Neural crest cell (in vitro differentiated cells): ENCODE measurements at places on chromosomes 13 and 19.
A peak's percentile ranks its signal among the peaks of the same experiment; 100 is the strongest.

DNA sequence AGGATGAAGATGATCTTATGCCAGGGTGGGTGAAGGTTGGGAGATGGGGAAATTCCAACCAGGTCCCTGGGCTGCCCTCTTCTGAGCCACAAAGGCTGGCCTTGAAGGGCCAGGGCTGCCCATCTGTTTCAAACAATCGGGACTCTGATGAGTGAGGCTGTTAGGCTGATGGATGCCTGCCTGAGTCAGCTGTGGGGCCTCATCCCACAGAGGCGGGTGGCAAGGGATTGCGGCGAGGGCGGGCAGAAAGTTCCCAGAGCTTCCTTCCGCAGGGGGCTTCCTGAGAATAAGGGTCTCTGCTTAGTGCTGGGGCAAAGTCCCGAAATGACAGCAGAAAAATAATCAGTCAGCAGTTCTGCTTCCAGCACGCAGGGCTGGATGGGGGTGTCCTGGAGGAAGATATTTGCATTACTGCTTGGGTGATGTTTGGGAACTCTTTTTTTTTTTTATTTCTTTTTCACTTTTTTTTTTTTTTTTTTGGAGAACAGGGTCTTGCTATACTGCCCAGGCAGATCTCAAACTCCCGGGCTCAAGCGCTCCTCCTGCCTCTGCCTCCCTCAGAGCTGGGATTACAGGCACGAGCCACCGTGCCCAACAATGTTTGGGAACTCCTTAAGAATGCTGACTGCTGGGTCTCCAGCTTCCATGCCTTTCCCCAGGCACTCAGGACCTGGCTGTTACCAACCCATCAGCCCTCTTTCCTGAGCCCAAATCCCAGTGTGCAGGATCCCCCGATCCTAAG is 14.1 kb downstream of the SH3GL1 start:
- no peak for DNase-seq

- no peak for DNase-seq
Observed at GRCh38 chr19:9839415-9839814, 4.3 kb downstream of the PIN1 start.

DNA sequence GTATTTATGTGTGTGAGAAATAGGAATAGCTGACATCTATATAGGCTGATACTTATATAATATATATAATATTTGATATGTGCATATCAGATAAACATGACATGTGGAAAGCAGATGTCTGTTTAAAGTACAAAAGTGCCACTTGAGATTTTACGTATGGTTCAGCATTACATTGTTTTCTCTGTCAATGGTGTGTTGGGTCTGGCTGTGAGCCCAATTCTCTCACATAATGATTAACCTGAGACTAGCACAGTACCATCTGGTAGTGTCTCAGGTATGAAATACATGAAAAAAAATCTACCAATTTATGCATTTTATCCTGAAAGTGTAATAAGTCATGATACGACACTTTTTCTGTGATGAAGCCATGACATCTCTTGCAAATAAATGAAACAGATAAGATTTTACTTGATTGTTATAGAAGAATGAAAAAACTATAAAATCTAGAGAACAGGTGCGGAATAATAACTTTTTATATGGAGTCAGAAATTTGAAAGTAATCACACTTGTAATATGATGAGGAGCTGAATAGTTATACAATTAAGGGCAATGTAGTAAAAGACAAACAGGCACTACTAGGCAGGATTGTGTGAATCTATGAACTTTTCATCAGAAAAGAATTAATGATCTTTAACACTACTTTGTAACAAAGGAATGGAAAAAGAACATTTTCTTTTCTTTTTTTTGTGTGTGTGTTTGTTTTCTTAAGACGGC is 1405.0 kb downstream of the OLFM4 start:
- DNase-seq = no peak

DNA sequence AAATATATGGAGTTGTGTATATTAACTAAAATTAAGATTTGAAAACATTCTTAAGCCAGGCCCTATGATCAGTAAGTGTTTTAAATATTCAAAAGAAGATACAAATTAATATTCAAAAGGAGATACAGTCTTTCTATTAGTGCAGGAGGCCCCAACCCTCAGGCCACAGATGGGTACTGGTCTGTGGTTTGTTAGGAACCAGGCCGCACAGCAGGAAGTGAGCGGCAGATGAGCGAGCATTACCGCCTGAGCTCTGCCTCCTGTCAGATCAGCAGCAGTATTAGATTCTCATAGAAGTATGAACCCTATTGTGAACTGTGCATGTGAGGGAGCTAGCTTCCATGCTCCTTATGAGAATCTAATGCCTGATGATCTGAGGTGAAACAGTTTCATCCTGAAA is 232.9 kb downstream of the FOXO1 start:
- no peak for DNase-seq

GRCh38 chr13:66886264-66886663 is 343.9 kb downstream of the PCDH9 start:
- no peak for DNase-seq

DNA sequence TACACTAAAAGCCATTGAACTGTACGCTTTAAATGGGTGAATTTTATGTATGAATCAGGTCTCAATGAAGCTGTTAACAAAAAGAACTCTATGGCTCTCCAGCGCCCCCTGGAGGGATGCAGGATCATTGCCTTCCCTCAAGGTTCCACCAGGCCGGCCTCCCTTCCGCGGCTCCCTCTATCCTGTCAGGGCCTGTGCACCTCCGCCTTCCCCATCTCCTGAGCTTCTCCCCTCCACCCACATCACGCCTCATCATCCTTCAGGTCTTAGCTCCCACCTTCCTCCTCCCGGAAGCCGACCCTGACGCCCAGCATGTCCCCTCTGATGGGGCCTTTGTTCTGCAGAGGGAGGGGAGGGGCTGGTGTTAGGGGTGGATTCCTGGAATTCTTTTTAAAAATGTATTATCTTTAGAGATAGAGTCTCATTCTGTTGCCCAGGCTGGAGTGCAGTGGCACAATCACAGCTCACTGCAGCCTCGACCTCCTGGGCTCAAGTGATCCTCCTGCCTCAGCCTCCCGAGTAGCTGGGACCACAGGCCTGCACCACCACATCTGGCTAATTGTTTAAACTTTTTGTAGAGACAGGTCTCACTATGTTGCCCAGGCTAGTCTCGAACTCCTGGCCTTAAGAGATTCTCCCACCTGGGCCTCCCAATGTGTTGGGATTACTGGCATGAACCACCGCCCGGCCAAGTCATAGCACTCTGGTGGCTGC is 27.7 kb downstream of the MEIS3 start:
- peak; percentile 94 for DNase-seq

DNA sequence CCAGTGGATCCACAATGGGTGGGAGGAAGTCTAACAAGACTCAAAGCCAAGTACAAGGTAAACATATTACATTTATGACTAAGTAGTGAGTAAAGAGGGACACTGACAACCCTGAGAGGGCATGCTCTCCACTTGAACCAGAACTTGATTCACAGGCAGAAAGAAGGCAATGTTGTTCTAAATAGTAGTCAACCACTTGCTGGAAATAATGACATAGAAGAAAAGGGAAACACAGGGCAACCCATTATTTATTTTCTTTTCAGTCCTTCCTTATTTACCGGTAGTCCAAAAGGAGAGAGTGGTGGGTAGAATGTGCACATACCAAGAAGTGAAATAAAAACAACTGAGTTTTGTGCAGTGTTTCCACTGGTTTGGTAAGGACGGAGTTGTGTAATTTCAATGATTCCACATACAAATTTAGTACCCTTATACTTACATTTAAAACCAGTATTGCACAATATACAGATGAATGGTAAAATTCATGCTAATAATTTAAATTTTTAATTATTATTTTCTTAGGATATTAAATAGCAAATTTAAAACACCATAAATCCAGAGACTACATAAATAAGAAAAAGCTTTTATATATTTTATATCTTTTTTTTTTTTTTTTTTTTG is 65.9 kb downstream of the ENOX1 start:
- DNase-seq = no peak

- no peak for DNase-seq
Observed at GRCh38 chr13:21218351-21219035, 42.0 kb downstream of the MRPL57 start.

DNA sequence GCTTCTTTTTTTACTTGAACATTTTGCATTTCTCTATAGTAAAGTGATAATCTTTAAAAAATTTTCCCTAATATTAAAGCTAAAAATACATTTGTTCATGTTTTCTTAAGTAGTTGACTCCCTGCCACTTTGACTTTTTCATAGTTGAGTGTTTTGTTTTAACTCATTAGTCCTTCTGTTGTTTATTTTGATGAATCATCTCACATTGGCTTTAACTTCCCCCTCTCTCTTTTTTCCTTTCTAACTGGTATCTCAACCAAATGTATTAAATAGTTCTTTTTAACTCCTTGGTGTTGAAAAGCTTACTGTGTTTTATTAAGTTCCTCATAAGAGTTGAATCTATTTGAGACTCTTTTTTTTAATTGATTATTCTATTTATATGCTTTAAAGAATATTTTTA is 2.8 kb downstream of the TNFSF13B start:
- no peak for DNase-seq

DNA sequence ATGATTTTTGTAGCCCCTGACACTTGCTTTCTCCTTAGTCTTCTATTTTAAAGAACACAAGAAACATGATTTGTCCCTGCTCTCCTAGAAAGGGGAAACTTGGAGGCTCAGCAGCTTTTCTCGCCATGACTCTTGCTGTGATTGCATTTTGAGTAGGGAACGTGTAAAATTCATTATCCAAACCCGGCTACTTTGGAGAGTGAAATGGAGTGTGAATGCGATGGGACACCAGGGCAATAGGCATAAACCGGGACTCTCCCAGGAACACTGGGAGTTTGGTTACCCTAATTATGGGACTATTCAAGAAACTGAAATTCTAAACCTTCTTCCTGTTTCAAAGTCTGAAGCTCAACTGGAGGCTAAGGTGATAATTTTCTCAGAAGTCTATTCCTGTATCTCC is 181.7 kb upstream of the RFC3 start:
- no peak for DNase-seq

- DNase-seq = no peak
Observed at GRCh38 chr13:59270327-59270726, 893.4 kb downstream of the DIAPH3 start.

DNA sequence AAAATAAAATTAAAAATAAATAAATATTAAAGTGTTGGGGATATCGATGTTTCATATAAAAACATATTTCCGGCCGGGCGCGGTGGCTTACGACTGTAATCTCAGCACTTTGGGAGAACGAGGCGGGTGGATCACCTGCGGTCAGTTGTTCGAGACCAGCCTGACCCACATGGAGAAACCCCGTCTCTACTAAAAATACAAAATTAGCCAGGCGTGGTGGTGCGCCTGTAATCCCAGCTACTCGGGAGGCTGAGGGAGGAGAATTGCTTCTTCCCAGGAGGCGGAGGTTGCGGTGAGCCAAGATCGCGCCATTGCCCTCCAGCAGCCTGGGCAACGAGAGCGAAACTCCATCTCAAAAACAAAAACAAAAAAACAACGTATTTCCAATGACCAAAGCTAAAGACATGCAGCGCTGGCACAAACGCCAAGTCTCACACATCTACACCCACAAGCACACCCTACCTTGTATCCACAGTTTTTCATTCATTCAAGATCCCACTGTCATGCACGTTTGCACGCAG is 907 bp downstream of the ZNF569 start:
- DNase-seq = no peak

- DNase-seq = no peak
Observed at GRCh38 chr19:34995551-34995950, 4.6 kb upstream of the GRAMD1A start.

DNA sequence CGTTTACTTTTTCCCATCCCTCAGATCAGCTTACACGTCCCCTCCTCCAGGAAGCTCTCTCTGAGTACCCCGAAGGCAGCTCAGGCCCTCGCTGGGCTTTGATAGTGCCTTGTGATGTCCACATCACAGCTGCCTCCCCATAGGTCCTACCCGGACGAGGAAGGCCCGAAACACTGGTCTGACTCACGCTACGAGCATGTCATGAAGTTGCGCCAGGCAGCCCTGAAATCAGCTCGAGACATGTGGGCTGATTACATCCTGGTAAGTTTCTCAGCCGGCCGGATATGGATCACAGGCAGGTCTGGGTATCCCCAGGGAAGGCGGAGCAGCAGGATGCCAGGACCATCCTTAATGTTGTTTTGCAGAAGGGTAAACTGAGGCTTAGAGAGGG is 4.8 kb downstream of the COLGALT1 start:
- DNase-seq = no peak

- DNase-seq = no peak
Observed at GRCh38 chr13:97256343-97256783, 34.2 kb downstream of the MBNL2 start.

GRCh38 chr19:34246340-34246739 is 8.0 kb upstream of the GARRE1 start:
- no peak for DNase-seq

DNA sequence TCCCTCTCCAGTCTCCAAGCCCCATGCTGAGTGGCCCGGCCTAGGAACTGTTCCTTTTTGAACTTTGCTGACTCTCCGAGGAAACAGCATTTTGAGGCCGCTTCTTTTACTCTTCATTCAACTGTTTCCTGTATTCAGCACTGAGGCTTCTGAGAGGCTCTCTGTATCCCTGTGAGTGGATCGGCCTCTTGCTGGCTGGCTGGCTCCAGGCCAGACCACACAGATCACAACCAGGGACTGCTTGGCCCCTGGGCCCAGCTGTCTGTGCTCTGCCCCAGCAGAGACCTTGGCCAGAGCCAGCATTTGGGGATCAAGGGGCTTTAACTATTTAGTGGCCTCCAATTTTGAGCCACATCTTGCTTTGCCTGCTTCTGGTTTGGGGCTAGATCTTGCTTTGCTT is 75.6 kb upstream of the KL start:
- DNase-seq = no peak

DNA sequence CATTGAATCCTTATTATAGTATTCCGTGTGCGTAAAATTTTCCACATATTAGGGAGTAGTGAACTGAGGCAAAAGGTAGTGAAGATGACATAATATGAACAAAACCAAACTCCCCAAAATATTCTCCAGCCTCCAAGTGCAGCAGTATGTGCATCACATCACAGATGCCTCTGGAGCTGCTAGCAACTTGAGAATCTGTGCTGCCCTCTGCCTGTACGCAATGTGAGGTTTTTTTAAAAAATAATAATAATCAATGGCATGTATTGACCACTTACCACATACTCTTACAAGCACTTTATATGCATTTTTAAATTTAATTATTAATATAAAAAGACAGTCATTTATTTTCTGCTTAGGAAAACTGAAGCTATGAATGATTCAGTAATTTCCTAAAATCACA is 583.0 kb upstream of the SPRY2 start:
- no peak for DNase-seq

GRCh38 chr13:44818428-44818827 is 170.8 kb downstream of the NUFIP1 start:
- no peak for DNase-seq

- no peak for DNase-seq
Observed at GRCh38 chr19:54114340-54115108, 933 bp downstream of the TFPT start.

GRCh38 chr13:20074966-20075365 is 85.9 kb downstream of the GJA3 start:
- DNase-seq = no peak

DNA sequence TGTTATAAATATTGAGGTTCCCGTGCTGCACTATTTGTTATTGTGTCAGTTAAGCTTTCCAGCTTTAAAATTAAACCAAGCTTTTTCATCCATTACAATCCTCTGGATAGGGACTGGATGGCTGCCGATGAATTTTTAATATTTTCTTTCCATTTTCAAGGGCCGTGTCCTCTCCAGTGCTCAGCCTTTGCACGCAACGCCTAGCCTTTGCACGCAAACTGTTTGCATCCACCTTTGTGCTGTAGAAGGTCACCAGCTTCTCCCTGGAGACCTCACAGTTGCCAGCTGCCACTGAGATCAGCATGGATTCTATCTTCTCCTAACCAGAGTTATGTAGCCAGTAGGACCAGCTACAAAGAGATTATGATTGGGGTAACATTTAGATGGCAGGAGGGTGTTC is 240.5 kb downstream of the SLC7A1 start:
- DNase-seq = no peak

- no peak for DNase-seq
Observed at GRCh38 chr13:102261316-102261715, 140.5 kb downstream of the FGF14 start.
